NCI-H1105 treated with DMSO at 0.1 percent for 48 hours (cell line): ENCODE measurements at places on chromosomes 5 and 9.
A peak's percentile ranks its signal among the peaks of the same experiment; 100 is the strongest.

DNA sequence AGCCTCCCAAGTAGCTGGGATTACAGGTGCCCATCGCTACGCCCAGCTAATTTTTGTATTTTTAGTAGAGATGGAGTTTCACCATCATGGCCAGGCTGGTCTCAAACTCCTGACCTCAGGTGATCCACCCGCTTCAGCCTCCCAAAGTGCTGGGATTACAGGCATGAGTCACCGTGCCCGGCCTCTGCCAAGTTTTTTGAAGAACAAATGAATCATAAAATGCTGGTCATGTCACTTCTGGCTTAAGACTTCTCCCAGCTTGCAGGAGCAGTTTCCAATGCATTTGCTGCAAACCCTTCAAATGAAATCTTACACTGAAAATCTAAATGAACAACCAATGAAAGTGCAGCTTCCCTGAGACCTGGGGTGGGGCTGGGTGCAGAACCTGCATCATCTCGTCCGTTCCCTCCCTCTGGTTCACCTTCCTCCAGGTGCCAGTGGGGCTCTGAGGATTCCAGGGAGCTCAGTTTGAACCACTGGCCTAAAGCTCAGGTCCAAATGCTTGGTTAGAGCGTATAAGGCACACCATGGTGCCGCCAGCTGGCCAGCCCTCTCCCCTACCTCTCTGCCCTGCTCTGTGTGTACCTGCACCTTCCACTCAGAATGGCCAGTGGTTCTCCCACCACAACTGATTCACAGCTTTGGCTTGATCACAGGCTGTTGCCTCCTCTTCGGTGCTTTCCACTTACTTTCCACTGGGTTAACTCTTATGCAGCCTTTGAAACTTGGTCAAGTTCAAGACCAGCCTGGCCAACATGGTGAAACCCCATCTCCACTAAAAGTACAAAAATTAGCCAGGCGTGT, 39.8 kb upstream of the FUBP3 start:
- DNase-seq = no peak

DNA sequence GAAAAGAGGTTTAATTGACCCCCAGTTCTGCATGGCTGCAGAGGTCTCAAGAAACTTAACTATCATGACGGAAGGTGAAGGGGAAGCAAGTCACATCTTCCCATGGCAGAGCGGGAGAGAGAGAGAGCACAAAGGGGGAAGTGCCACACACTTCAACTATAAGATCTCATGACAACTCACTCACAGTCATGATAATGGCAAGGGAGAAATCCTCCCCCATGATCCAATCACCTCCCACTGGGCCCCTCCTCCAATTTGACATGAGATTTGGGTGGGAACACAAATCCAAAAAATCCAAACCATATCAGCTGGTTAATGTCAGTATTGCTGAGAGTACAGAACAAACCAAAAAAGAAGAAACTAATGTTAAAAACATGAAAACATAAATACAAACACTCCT, 120.2 kb downstream of the STARD4 start:
- no peak for DNase-seq

DNA sequence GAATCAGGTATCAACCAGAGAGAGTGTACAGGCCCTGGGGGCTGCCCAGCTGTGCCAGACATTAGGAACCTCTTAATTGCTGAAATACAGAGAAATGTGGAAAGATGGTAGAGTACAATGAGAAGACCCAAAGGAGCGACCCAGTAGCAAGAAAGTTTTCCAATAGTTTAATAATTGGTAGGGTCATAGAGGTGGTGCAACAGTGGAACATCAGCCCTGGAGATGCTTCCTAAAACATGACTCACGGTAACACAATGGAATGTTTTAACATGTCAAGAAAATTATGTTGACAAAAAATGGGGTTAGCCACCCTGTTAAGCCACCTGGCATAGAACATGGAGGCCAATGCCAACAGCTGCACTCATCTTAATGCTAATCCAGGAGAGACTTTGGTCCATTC, 284.1 kb downstream of the ELAVL2 start:
- DNase-seq = no peak

GRCh38 chr9:95138474-95138873, 179.0 kb downstream of the FANCC start:
- DNase-seq = peak; percentile 96

DNA sequence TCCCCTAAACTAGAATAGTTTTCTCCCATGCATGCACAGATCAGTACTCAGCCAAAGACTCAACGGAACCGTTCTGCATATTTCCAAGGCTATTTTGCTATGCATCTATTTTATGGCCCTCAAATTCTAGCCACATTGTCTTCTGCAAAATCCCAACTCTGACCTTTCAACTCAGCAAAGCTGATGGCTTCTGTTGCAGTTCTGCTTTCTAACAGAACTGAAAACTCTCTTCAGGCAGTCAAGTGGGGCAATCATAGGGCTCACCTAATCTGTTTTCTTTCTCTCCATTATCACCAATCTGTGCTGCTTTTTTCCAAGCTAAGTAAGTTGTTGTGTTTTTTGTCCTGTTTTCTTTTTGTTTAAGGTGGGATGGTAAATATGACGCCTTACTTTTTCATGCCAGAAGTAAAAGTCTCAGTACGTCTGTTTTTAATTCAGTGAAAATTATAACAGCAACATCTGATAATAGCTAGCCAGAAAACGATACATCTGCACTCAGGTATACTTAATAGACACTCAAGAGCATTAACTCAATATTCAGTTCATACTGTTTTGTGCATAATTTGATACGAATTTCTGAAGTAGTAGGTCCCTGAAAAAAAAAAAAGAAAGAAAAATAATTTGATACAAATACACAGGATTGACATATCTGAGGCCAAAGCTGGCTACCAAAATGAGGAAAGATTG, 454.3 kb downstream of the TLE1 start:
- no peak for DNase-seq

- DNase-seq = no peak
Measured at GRCh38 chr5:38191693-38192092, 66.7 kb upstream of the EGFLAM start.

DNA sequence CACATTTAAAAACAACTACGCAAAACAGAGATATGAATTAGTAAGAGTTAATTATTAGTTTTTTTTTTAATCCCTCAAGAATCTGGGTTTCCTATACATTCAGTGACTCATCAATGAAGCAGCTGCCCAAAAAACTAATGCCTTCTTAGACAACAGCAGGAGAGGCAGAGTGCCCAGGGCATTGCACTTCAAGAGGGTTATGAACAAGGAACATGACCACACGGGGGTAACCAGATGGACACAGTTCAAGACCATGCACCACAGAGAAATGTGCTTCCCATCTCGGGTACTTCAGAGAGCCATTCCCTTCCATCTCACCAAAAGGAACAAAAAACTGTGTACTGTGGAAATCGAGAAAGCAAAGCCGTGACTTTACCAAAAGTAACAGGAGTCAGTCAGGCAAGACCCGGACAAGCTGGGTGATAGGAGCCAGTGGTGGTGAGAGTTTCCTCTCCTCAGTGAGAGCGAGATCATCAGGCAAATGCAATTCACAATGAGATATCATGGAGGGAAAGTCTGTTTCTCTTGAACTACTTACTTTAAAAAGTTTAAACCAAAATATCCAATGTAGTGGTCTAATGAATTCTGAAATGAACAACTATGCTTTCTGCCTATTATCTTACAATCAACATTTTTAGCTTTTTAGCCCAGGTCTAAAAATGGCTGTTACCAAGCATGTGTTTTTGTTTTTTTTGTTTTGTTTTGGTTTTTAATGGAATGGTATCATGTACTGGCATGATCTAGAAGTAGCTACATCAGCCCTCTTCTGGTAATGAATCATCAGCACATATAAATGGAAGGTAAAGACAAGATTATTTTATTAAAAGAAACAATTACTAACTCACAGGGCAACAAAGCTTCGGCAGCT, 192.1 kb downstream of the TSSK1B start:
- DNase-seq = no peak

DNA sequence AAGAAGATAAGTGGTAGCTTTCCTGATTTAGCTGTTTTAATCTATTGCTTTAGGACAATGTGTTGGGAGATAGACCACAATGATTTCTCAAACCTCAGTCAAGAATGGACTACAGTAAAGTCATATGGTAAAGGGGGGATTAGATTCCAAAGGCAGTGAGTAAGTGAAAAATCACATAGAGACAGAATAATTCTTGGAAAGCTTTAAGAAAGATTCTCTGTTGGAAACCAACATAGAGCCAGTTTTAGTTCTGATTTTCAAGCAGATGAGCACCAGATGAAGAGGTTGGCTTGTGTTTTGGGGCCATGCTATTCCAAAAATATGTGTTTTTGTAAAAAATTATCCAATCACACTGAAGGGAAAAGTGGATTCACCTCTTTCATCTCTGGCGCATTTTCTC, 256.8 kb upstream of the RPS23 start:
- no peak for DNase-seq

- peak; percentile 25 for DNase-seq
Measured at GRCh38 chr5:79495311-79495710, 18.6 kb downstream of the HOMER1 start.

DNA sequence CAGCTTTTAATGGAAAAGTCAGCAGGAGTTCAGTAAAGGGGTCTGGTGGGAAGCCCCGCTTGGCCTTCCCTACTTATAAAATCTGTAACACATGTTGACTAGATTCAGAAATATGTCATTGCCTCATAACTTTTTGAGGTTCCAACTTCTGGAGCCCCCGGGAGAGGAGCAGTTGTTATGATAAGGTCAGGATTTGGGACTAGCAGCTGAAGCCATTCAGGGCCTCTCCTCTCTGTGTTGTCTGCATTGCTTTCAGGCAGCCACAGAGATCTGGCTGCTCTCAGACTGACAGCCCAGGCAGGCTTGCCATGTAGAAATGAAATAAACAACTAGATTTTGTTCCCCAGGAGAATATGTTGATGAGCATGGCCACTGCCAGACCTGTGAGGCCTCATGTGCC, 167.1 kb downstream of the RFK start:
- no peak for DNase-seq

DNA sequence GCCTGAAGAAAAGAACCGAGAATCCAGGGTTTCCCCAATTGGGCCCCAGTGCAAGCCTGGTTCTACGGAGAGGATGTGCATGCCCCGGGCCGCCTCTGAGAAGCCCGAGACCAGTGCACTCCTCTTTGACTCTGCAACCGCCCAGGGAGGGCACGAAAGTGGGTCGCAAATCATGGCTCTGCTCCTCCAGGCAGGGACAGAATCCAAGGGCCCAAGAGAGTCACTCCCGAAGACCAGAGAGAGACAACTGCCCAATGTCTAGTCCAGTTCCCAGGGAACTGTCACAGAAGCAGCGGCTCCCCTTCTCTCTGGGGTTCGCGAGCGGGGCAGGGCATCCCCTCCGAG, 107.8 kb downstream of the PSD2 start:
- no peak for DNase-seq

GRCh38 chr9:123637945-123638634, 282.1 kb downstream of the CRB2 start:
- peak; percentile 62 for DNase-seq

DNA sequence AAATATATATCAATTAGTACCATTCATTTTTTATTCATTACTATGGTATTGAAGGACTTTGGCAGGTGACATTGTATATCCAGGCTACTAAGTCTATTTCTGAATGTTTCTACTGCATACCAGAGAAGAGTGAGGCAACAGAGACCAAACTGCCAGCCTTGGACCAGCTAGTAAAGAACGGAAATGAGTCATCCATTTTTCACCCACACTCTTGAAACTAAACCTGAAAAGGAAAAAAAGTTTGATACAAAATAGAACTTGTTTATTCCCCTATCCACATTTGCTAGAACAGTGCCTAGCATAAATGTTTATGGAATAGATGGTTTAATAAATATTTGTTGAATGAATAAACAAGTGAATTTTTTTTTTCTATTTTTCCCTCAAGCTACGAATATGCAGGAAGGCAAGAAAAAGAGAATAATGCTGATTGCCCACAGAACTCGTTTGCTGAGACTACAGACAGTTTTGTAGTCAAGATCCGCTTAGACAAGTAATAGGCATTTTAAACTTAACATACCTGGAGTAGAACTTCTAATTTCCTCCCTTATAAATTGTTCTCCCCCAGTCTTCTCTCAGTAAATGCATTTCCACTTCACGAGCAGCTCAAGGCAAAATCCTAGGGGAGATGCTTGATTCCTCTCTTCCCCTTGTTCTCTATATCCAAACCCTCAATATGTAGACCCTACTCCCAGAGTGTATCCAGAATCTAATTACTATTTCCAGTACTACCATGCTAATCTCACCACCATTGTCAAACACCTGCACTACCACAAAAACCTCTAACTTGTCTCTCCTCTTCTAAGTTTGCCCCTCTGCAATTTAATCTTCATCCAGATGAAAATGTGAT, 146.2 kb upstream of the RASA1 start:
- DNase-seq = no peak

- no peak for DNase-seq
Measured at GRCh38 chr9:108478431-108479332, 377.1 kb downstream of the ACTL7B start.

GRCh38 chr5:95130941-95131340, 154.0 kb downstream of the MCTP1 start:
- DNase-seq = no peak
